ENCODE measurements at places on chromosomes 7 and 10. TPM values are rescaled to one million over a fixed set of nuclear protein-coding genes. Genes with fewer than 3 reads are reported as not detected.
A peak's percentile ranks its signal among the peaks of the same experiment; 100 is the strongest.

- DNase-seq, result no peak
These were observed 112.1 kb upstream of the SDK1 start for GRCh38 chr7:3188946-3189345.

- peak; percentile 72 for DNase-seq
These were observed 48.6 kb downstream of the MCU start for GRCh38 chr10:72740528-72740927.

The CYP17A1 gene
- total RNA-seq, result not detected

DNA sequence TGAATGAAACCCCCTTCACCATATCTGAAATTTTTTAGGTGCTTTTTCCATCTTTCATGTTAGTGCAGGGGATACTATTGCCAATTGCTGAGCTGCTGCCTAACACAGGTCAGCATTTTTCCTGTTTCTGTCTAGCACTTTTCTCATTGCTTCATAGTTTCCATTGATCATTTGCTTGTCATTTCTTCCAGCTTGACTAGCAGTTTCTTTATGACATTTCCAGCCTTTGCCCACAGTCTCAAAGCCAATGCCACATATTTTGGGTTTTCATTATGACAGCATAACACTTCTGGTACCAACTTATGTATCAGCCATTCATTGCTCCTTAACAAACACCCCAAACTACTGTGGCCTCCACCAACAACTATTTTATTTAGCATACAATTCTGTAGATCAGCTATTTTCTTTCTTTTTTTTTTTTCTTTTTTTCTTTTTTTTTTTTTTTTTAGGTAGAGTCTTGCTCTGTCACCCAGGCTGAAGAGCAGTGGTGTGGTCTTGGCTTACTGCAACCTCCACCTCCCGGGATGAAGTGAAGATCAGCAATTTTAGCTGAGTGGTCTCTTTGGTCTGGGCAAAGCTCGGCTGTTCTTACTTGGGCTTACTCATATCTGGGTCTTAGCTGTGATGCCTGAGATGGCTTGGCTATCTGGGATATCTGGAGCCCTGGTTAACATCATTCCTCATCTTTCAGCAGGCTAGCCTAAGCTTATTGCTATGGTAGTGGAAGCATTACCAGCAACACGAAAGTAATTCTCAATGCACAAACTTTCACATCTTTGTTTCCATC is 102.3 kb downstream of the EPC1 start:
- no peak for DNase-seq

DNA sequence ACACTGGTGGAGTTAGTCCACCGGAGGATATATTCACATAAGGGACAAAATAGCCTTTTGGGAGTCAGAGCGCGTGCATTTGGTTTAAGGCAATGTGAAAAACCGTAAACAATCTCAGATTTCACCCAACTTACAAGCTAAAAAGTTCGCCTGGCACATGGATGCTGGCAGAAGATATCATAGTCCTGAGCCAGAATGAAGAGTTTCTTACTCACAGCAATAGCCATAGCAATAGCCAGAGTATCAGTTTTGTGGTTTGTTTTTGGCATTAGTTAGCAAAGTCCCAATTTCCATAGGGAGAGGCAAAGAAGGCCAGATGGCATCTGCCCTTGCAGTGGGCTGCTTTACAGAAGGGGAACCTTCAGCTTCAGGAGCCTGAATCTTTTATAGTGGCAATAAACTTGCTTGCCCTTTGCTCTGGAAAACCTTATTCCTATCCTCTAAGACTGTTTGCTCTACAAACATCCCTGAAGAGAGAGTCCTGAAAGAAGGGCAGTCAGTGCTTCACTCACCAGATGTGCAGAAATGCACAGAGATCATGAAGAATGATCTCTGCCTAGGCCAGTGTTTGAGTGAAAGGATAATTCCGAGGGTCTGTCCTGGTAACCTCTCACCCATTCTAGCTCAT is 28.7 kb upstream of the RSBN1L start:
- peak; percentile 24 for DNase-seq

GRCh38 chr7:113159746-113160339 is 41.5 kb upstream of the SMIM30 start:
- DNase-seq, result peak; percentile 25

All from fibroblast of lung (primary cell).